Stimulated activated CD4-positive, alpha-beta T cell treated with anti-CD3 and anti-CD28 coated beads, TNF-alpha, amount 100 ng/mL, for 24 hours (primary cell): ENCODE measurements at places on chromosomes 6 and 20.

- no peak for DNase-seq
These were observed 40.7 kb upstream of the CCDC167 start for GRCh38 chr6:37540390-37540789.

- DNase-seq = no peak
These were observed 359.5 kb upstream of the FLRT3 start for GRCh38 chr20:14696937-14697336.

- DNase-seq = no peak
These were observed 7.5 kb downstream of the NFATC2 start for GRCh38 chr20:51535075-51535386.

GRCh38 chr20:63394069-63394919 lies 33.1 kb upstream of the CHRNA4 start:
- DNase-seq = no peak

DNA sequence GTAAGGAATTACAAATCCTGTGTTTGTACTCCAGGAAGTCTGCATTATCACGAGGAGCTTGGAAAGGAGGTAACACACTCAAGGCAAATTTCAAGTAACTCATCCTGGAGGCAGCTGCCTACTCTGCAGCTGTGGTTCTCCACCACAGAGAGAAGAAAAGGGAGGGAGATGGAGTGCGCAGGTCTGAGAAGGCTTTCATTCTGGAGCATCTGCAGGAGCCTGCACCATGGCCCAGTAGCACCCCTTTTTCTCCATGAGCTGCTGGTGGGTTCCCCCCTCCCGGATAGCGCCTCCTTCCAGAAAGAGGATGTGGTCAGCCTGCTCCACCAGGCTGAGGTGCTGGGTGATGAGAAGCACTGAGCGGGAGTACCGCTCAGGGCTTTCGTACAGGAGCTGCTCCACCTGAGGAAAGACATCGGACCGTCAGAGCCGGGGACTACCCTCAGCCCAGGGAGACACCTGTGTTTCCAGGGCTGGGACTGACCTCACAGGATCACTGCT lies 1.6 kb upstream of the PSMB8 start:
- no peak for DNase-seq

GRCh38 chr6:86722131-86722530 lies 215.2 kb upstream of the HTR1E start:
- DNase-seq = no peak

DNA sequence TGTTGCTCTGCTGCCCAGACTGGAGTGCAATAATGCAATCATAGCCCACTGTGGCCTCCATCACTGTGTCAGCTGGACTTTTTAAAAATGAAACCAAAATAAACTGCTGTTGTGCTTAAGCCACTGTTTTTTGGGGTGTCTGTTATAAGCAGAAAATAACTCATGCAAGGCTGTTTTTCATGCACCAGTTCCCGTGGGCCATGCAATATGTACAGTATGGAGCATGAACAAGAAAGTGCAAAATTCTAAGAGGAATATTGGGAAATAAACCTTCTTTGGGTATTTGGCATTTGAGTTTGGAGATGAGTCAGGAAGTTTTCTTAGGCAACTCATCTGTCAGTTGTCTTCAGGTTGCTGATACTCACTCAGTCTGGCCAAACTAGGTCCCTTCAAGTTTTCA lies 14.9 kb upstream of the ZFAND3 start:
- no peak for DNase-seq

GRCh38 chr6:41700463-41701347 lies 34.7 kb downstream of the TFEB start:
- no peak for DNase-seq

DNA sequence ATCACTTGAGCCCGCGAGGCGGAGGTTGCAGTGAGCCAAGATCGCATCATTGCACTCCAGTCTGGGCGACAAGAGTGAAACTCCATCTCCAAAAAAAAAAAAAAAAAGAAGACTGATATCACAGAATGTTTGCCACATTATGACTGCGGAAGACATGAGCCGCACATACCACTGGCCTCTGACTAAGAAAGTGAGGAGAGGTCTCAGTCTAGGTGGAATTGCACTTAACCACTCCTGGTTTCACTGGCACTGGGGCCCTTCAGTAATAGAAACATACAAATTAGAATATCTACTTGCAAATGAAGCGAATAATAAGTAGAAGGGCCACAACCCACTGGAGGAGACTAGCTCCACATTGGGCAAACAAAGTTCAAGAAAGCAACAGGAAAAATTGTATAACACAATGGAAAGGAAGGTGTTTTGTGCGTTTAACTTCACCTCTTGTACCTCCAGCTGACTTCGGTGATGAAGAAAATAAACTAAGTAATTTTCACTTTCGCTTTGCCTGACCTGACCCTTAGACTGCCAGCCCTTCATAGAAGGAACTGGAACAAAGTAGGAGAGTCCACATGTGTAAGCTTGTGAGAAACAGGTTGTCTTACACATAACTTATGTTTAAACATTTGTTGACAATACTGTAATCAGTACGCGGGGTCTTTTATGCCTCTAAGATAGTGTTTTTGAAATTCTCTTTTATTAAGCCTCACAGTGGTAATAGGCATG lies 147.5 kb upstream of the TSHZ2 start:
- no peak for DNase-seq

DNA sequence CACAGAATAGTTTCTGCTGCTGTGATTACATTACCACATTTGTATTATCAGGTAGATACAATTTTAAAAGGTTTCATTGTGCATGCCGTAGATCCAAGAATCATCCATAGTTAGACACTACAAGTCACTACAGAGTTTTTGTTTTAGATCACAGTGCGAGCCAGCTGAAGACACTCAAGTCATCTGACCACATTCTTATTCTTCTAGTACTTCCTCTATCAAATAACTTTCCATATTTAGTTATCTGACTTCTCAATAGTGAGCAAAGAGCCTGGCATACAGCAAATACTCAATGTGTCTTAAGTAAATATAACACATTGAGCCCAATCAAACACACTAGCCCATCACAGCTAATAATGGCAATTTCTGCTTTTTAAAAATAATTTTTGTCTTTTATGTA lies 195.4 kb downstream of the ASCC3 start:
- no peak for DNase-seq

- DNase-seq = no peak
These were observed 843 bp downstream of the FBXO9 start for GRCh38 chr6:53066077-53066417.

GRCh38 chr20:9024606-9025005 lies 44.3 kb upstream of the PLCB4 start:
- no peak for DNase-seq

- no peak for DNase-seq
These were observed 11.2 kb upstream of the ZNFX1 start for GRCh38 chr20:49288784-49289696.

DNA sequence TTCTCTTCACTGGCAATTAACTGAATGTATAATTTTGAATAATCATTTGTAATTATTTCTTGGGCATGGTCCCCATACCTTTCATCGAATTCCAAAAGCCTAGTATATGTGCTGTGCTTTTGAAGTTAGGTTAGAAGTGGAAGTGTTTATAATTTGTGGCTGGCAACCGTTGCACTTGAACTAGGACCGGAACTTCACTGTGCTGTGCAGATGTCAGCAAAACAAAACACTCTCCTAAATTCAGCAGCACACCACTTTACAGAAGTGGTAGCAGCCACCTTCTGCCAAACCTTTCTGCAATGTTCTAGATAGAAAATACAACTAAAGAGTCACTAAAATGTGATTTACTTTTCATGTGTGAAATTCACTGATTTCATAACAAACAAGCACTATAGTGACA lies 111.9 kb downstream of the FAM83B start:
- no peak for DNase-seq

DNA sequence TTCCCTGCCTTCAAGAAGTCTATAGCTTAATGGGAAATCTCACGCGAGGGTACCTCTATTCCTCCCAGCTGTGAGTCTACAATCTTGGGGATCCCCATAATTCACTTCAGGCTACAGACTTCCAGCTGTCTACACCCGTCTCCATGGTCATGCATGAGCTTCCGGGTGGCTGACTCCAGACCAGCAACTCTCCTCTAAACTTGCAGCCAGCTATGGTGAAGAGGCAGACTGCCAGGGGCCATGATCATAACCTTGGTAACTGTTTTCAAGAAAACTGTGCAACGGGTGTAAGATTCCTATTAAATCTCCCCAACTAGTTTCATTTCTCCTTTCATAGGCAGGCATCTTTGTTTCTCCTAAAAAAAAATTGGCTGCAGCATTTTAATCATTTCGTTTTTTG lies 534.4 kb upstream of the CHD6 start:
- no peak for DNase-seq

DNA sequence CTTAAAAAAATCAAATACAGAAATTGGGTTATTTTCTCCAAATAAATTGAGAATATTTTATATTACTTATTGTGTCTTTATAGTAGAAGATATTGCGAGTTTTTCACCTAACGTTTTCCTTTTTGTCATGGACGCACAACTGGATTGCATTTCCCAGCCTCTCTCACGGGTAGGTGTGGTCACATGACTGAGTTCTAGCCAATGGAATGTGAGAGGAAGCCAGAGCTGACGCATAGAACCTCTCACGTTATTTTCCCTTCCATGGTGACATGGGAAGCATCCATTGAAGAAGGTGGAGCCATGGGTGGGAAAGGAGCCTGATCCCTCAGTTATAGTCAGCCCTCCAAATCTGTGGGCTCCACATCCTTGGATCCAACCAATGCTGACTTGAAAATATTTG lies 155.9 kb upstream of the UST start:
- no peak for DNase-seq

- no peak for DNase-seq
These were observed 1145.2 kb upstream of the GJE1 start for GRCh38 chr6:140987364-140988155.

DNA sequence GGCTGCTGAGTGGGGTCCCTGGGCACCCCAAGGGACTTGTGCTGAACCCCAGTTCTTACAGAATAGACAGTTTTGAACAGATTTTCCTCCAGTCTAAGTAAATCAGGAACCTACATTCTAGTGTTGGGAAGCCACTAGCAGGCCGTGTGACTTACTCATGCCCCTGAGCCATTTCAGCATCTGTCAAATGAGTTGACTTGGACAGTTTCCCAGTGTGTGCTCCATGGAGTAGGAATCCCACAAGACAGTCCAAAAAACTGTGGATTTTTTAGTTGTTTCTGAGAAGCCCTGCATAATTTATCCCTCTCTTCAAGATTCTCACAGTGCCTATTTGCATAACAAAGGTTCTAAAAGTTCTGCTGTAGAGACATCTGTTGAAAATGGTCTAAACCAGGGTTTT lies 2.1 kb downstream of the GABRR2 start:
- no peak for DNase-seq

DNA sequence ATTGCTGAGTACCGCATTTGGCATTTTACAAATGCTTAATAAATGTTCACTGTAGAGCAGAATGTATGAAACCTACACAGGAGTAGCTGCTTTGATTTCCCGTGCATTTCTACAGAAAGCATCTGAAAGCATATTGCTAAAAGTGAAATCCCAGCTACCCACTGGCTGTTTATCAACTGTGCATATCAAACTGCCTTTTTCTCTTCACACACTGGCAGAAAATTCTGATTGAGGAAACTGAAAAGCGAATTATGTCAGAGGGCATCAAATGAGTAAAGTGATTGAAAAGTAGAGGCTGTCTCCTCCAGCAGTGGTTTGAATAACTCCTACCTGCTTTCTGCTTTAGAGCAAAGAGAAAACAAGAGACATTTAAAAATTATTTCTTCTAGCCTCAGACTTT lies 28.0 kb downstream of the STX11 start:
- DNase-seq = no peak

DNA sequence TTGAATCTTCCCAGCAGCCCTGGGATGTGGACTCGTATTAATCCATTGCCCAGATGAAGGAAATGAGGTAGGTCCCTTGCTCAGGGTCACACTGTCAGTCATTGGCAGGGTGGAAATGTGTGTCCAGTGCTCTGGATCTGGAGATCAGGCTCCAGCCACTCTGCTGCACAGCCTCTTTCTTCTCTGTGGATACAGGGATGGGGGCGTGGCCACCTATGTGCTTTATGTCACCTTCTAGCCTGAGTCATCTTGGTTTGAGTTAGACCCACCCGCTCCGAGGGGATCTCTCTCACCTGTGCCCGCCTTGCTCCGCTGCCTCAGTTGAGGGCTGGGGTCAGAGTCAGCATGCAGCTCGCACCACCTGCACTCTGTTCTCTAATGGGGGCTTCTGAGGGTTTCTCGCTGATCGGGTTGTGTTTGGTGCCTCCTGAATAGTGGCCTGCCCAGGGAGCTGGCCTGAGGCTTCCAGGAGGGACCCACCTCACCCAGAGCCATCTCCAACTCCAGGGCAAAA lies 80.0 kb downstream of the TCP11 start:
- DNase-seq = no peak

GRCh38 chr6:7916959-7917358 lies 6.4 kb upstream of the TXNDC5 start:
- no peak for DNase-seq

GRCh38 chr6:23213193-23213592 lies 643.8 kb downstream of the HDGFL1 start:
- DNase-seq = no peak

DNA sequence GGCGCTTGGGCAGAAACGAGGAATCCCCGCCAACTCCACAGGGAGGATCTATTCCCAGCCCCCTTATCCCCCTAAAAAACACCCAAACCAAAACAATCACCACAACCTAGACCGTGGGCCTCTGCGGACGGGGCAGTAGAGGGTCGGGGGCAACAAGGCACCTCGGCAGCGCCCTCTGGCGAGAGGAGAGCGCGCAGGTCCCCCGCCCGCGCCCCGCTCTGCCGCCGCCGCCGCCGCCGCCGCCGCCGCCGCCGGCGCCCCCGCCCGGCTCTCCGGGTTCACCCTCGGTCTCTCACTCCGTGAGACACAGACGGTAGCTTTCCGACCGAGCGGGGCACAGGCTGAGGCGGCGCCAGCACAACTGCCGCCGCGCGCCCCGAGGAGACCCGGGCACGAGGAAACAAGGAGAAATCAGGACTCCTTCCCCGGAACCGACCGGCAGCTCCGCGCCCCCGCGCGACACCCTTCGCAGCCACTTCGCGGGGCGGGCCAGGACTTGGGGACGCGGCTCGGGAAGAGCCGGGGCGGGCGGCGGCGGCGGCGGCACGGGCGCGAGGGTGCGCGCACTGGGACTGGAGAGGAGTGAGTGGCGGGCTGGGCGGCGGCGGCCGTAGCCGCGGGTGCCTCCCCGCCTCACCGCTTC lies at the start of gene SLC35F1:
SLC35F1 (plus strand) TSS at position 307 of the 643 bp plus-strand sequence.
- DNase-seq = no peak

DNA sequence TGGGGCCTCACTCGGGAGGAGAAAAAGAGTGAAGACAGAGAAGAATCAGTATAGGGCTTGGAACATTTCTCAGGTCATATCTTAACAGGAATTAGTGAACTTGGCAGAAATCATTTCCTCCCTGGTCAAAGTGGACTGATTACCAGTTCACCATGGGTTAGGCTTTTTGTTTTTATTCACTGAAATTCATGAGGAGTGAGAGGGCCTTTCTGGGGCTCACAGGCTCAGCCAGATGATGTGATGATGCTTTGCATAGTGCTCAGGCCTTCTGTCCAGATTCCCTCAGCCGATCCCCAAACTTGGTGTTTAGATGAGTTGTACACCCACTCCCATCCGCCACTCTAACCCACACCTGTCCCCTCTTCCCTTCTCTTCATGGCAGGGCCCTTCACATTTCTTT lies 32.5 kb downstream of the SRSF3 start:
- no peak for DNase-seq
